A549 treated with CORT108297 at 1 μM for 4 hours (cell line): ENCODE measurements at places on chromosomes 11 and 22. TPM values are rescaled to one million over a fixed set of nuclear protein-coding genes. Genes with fewer than 3 reads are reported as not detected.

The CFAP300 gene
- total RNA-seq = 4.9 to 6.9 TPM (median 6.1 TPM) in 5 replicates

The RFPL1 gene
- not detected in 5 replicates for total RNA-seq

The MTMR3 gene
- total RNA-seq = 6.9 to 11.2 TPM (median 8.6 TPM) in 5 replicates

The MISFA gene
- total RNA-seq = 1.6 to 2.6 TPM (median 2.1 TPM) in 5 replicates

The NECTIN1 gene
- total RNA-seq = 7.1 to 10.6 TPM (median 9.6 TPM) in 5 replicates

The MMP8 gene
- total RNA-seq = not detected in 5 replicates

The CCDC15 gene
- 0.50 to 0.62 TPM (median 0.54 TPM) in 5 replicates for total RNA-seq

The BRSK2 gene
- total RNA-seq = 5.4 to 8.3 TPM (median 6.9 TPM) in 5 replicates
